ENCODE measurements at places on chromosomes 6 and 20.
A peak's percentile ranks its signal among the peaks of the same experiment; 100 is the strongest.

DNA sequence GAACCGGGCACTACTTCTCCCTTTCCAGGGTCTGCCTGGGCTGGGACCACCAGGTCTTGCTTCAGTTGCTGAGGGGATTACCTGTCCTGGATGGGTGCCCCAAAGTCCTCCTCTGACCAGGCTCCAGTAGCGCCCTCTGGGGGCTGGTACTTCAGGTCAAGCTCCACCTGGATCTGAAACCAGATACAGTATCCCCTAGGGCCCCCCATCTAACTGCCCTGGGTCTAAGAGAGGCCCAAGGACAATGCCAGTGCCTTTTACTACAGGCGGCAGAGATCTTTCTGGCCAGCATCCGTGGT is 11.2 kb upstream of the SPAG4 start:
- peak; percentile 24 for DNase-seq

DNA sequence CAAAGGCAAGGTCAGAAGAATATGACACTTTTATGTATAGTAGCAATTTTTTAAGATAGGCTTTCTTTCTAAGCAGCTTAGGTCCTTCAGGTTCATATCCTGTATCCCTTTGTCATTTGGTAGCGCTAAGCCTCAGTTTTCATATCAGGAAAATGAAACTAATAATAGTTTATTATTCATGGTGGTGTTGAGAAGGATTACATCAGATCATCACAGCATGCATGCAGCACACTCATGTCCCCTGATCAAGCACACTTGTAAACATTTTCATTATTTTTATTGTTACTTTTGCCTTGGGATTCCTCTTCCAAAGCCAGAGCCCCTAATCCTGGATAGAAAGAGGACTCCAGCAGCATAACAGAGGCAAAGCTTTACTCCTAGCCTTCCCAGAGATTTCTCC is 70.2 kb upstream of the ADGRF1 start:
- DNase-seq, result no peak

DNA sequence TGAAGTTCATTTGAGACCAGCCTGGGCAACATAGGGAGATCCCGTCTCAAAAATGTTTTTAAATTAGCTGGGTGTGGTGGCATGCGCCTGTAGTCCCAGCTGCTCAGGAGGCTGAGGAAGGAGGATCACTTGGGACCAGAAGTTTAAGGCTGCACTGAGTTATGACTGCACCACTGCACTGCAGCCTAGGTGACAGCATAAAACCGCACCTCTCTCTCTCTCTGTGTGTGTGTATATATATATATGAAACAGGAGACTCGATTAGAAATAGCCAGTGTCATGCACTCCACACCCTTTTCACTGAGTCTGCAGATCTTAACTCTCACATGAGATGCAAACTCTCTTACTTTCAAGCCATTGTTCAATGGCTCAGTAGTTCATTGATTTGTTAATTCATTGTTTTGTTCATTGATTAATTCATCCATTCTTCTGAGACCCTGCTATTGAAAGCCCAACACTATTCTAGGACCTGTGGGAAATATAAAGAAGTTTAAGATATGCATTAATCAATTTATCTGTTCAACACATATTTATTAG is 52.4 kb upstream of the MRPS10 start:
- DNase-seq, result no peak

DNA sequence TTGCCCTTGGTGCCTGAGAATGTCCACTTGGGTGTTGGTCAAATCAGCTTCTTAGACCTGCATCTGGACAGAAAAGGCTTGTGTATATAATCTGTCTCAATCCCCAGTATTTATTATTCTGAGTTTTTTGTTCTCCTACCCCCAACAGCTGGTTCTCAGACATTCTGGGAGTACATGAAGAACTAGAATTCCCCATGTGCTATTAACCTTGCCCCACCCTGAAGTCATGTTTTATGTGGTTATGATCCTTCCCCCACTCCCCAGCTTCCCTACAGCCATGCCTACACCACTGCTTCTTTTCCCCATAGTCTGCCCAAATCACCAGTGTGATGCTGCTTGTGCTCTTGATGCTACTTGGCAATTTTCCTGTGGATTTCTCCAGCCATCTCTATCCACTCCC is 157.0 kb downstream of the ADAT2 start:
- no peak for DNase-seq

GRCh38 chr20:12466915-12467314 is 541.9 kb upstream of the SPTLC3 start:
- DNase-seq, result no peak

DNA sequence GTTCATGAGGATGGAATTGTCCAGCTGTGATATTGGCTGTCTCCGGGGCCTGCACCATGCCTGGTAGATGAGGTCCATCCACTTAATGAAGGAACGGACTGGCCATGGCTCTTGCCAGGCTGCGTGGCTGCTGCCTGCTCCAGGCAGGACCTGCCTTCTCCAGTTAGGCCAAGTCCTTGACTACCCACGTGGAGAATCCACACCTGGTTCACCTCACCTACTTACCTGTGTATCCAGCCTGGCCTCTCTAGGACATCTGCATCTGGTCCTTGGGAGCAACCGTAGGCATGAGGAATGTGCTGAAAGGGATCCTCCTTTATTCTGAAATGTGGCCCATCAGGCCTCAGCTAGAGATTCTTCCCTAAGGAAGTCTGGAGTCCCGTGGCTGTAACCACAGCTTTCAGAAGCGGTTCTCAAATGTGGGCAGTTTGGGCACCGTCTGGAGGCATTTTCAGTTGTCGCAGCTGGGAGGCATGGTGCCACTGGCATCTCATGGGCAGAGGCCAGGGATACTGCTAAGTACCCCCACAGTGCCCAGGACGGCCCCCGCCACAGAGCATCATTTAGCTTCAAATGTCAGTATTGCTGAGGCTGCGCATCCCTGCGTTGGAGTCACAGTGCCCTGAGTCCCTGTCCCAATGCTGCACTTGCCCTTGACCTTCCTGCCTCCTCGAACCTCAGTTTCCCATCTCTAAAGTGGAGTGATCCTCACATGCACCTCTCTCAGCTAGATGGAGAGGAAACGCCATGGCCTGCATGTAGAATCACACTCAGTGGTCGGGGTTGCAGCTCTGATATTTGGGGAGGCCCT is 67.5 kb downstream of the PHACTR3 start:
- no peak for DNase-seq

Data from CD4-positive, alpha-beta T cell treated with Interleukin-10 for 1 hour (primary cell).